ENCODE measurements at places on chromosomes 4 and X.
A peak's percentile ranks its signal among the peaks of the same experiment; 100 is the strongest.

- DNase-seq: no peak
These were observed 239.4 kb downstream of the FAM47A start for GRCh38 chrX:33892670-33893069.

- no peak for DNase-seq
These were observed 726.4 kb upstream of the MAGEB2 start for GRCh38 chrX:29488919-29489318.

DNA sequence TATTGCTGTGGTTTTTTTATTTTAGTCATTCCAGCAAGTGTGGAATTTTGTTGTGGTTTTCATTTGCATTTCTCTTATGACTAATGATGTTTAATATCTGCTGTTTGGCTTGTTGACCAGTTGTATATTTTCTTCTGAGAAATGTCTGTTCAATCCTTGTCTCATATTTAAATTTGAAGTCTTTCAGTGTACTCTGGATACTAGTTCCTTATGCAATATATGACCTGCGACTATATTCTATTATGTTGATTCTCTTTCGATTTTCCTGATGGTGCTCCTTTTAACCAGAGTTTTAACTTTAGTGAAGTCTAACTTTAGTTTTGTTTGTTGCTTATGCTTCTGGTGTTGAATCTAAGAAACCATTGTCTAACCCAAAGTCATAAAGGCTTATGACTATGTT is 1528.0 kb downstream of the TECRL start:
- no peak for DNase-seq

GRCh38 chr4:168019921-168020320 is 72.4 kb upstream of the ANXA10 start:
- no peak for DNase-seq

DNA sequence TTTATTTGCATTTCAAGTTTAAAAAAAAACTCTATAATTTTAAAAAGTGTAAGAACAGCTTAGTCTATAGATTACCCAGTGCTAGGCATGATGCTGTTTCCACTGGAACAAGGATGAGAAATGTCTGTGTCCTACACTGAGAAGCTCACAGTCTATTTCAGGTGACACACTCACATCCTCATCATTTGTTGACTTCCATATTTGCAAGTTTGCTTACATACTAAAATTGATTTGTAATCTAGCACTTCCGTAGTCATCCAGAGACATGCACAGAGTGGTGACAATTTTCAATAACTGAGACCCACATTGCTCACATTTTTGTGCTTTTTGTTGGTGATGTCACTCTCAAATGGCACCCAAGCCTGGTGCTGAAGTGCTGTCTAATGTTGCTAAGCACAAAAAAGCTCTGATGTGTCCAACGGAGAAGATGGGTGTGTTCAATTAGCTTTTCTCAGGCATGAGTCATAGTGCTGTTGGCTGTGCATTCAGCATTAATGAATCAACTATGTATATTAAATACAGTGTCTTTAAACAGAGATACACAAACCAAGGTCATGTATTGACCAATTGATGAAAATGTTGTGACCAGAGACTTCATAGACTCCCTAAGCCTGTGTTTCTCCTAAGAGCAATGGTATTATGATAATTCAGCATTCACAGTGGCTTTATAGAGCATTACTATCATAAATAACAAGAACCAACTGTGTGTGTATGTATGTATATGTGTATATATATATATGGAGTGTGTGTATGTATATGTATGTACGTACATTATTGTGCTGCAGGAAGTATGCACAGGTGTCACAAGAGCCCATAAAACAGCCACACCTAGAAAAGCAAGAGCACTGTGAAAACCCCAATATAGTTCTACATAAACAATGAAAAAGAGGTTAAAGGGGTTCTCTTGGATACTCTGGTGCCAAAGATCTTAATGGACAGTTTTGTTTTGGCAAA is 31.2 kb upstream of the VCX3B start:
- no peak for DNase-seq

GRCh38 chrX:40013266-40014195 is 84.2 kb downstream of the BCOR start:
- peak; percentile 38 for DNase-seq

DNA sequence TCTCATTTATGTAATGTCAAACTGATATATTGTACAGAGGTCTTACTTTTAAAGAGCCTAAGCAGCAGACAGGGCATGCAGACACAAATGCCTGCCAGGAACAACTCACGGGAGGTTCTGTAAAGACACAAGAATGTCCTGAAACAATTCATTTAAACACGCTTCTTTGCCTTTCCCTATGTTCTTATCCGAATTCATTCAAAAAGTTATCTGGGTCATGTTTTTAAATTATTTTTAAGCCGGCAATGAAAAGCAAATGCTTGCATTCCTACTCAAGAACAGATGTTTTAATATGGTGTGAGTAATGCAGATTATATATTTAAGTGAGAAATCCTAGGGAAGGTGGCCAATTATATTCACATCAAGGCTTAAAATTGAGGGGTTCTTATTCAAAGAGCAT is 192.6 kb downstream of the PDGFC start:
- DNase-seq: no peak

- DNase-seq: no peak
These were observed at the start of gene ZAR1 for GRCh38 chr4:48490012-48490679. Gene ZAR1, plus strand, starts transcription at chr4:48490252. Its CDS starts 40 bp downstream, at chr4:48490292.

- DNase-seq: no peak
These were observed 325.5 kb upstream of the SLC7A11 start for GRCh38 chr4:138567696-138568095.

- DNase-seq: no peak
These were observed 262.6 kb upstream of the RPS6KA3 start for GRCh38 chrX:20529301-20529700.

GRCh38 chr4:100736641-100737451 is 219.0 kb upstream of the EMCN start:
- DNase-seq: no peak

GRCh38 chr4:80074651-80075050 is 1.6 kb upstream of the ANTXR2 start:
- DNase-seq: no peak

GRCh38 chr4:33512397-33512796 is 2731.9 kb downstream of the ARAP2 start:
- no peak for DNase-seq

DNA sequence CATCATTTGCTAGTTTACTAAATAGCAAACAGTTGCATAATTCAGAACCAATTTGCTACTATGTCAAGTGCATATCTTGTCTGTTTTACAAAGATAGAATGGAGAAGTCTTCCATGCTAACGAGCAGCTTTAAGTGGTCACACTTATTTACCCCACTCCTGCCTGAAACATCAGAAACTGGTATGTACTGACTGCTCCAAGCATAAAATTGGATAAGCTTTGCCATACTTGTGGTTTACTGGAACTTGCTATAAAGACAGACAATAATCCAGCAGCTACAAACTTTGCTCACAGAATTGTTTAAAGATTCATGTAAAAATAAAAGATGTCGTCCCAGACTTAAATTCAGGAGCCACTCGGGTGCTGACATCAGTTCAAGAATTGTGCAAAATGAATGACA is 13.3 kb upstream of the CDKL2 start:
- DNase-seq: no peak

DNA sequence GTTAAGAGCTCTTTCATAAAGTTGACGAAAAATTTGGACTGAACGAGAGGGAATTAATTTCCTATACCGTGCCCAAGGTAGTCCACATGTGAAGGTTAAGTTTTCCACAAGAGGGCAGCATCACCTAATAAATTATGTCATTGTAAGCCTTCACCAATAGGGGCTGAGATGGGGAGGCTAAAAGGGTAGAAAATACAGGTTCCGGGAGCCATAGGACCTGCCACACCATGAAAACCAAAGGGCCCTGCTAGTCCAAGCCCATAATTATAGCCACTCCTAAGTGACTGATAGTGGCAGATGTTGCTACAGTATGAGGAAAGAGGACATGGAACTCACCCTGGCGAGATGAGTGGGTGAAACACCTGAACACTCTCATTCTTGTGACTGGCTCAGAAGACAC is 122.2 kb downstream of the SHROOM4 start:
- no peak for DNase-seq

- DNase-seq: no peak
These were observed 60.9 kb downstream of the SEC24D start for GRCh38 chr4:118774989-118775388.

GRCh38 chr4:6909970-6910339 is 329 bp downstream of the TBC1D14 start:
- DNase-seq: no peak

DNA sequence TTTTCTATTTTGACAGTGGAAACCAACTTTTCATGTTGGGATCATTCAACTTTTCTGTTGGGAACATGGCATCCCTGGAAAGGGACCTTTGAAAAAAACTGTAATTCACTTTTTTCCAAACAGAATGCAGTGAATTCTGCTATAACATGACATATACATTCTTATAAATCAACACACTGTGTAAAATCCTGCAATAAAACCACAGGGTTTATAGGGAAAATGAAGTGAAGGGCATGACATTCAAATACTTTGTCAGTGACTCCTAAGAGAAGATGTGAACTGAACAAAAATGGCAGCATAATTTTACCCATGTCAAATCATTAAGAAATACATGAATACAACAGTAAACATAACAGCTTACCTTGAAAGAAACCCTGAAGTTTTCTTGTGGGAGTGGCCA is 264.5 kb upstream of the ANKRD50 start:
- DNase-seq: no peak

GRCh38 chrX:53089224-53089842 is 4.6 kb upstream of the KANTR start:
- DNase-seq: no peak

- no peak for DNase-seq
These were observed 237.9 kb downstream of the MAML3 start for GRCh38 chr4:139916041-139916440.

DNA sequence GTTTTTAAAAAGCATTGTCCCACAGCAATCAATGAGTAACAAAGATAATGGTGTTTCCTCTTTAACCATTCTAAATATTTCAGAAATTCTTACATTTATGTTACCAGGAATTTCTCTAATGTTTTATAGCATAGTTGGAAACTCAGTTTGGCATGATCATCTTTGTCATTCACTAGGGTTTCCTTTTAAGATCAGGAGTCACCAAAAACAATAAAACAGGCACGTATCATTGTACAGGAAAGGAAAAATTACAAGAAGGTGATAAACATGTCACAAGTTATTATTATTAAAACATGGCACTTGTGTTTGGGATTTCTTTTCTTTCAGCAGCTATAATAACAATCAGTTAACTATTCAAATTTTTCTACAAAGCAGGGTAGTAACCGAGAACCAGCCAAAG is 84.0 kb downstream of the SLC10A7 start:
- DNase-seq: no peak

DNA sequence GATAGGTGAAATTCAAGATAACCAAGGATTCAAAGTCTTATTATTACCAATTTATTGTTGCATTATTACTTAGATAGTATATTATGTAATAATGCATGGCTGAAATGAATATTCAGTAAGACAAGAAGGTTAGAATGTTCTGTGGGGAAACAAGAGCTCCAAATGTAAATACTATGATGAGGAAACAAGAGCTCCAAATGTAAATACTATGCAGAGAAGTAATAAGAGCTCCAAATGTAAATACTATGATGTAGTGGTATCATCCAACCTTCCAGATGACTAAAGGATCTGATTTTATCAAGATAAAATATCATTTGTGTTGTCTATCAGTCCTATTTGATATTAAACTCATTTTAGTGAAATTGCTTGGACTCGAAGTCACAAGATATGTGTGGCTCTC is 82.2 kb upstream of the PCDH18 start:
- no peak for DNase-seq

- no peak for DNase-seq
These were observed 55.2 kb downstream of the MTM1 start for GRCh38 chrX:150623583-150623982.

DNA sequence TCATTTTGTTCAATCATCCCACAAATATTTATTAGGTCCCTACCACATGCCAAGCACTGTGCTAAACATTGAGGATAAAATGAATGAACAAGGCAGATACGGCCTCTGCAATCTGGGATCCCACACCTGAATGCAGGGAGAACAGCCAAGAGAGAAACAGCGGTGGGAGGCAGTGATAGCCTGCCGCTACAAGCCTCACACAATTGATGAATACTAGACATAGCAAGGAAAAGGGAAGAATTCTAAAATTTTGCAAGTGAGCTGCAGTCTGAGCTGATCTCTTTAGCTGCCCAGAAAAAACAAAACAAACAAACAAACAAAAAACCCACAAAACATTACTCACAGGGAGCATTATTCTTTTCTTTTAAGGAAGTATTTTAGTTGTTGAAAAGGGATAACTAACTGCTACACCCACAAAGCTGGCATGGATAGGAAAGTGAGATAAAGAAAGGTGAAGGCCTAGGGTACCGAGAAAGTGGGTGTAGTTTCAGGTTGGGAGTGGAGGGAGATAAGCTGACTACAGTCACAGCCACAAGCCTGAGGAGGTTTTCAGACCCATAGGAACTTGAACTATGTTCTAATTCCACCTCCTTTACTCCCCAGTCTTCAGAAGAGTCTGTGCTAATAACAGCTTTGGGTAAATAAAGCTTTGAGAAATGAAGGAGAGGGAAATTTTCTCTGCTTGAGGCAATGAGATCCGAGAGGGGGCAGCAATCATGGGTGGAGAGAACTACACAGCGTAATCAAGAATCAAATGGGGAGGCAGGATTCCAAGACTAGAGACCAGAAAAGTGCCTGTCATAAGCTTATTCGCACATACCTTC is 85.4 kb downstream of the SH3RF1 start:
- DNase-seq: no peak

DNA sequence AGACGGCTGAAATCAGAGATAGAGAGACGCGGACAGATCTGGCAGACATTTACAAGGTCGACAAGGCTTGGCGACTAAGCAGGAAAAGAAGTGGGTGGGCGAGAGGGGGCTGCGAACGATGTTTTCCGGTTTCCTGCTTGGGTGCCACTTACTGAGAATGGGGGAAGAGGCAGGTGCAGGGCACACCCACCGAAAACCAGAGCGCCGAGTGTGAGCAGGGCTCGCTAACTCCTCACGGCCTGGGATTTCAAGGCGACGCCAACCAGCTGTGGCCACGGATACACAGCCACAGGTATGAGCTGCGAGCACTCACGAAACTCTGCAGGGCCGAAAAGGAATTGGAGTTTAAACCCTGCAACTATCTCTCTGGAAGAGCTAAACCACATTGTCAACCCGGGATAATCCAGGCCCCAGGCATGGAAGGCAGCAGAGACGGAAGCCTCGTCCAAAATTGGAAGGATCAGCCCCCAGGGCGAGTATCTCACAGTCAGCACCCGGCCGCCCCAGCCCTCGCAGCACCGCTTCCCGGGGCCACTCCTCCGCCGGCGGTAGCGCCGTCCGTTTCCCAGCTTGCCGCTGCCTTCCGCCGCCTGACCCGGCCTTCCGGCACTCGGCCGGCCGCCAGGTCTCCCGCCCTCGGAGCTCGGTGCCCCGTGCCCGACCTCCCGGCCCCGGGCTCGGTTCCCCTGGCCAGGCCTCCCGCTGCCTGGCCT is 778 bp downstream of the CASP3 start:
- no peak for DNase-seq

GRCh38 chr4:4890574-4891255 is 31.2 kb downstream of the MSX1 start:
- DNase-seq: no peak

GRCh38 chr4:158754385-158755180 is 14.2 kb upstream of the FNIP2 start:
- no peak for DNase-seq

All from KG1 (cell line).